ENCODE measurements at places on chromosomes 16 and 17.

DNA sequence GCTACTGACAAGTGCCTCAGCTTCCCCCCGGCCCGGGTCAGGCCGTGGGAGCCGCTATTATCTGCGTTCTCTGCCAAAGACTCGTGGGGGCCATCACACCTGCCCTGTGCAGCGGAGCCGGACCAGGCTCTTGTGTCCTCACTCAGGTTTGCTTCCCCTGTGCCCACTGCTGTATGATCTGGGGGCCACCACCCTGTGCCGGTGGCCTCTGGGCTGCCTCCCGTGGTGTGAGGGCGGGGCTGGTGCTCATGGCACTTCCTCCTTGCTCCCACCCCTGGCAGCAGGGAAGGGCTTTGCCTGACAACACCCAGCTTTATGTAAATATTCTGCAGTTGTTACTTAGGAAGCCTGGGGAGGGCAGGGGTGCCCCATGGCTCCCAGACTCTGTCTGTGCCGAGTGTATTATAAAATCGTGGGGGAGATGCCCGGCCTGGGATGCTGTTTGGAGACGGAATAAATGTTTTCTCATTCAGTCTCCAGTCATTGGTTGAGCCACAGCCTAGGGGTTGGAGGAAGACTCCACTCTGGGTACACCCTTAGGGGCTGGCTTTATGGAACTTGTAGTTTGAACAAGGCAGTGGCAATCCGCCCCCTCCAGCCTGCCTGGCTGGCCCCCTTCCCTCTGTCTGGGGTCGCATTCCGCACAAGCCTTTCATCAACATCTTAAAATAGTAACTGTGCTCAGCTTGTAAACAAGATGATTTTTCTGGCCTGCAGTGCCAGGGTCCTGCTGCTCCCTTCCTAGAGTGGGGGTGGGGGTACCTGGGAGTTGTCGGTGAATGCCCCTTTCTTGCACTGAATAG is 4.1 kb downstream of the SYNGR2 start:
- no peak for DNase-seq

GRCh38 chr16:30784215-30784614 is 2.8 kb downstream of the ZNF629 start:
- DNase-seq, result no peak

DNA sequence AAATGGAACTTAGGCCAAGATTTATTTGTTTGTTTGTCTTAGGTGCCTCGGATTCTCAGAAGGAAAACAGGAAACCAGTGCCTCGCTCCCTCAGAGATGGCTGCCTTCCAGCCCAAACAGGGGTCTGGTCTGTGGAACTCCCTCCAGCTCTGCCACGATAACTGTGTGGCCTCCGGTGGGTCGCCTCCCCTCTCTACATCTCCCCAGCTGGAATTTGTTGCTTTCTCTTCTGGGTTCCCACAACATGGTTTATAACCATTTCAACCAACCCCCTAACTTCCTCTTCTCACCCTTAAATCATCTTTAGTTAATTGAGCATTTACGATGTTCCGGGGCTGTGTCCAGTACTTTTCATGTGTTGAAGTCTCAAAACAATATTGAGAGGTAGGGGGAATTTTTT is 30.9 kb upstream of the PLLP start:
- no peak for DNase-seq

DNA sequence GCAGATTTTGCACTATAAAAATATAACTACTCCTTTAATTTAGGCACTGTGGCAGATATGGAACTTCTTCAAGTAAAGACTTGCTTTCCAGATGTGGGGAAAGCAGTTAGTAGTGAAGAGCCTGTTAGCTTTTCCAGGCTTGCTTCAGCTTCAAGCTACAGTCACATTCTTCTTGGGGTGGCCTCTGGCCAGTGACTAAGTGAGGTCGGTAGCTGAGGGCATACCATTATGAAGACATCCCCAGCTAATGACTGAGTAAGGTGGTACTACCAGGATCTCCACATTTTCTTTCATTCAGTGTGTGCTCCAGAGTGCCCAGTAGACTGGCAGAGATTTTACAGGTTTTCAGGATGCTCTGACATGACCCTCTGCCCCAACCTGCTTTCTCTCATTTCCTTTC is 167.1 kb upstream of the KIF2B start:
- DNase-seq, result no peak

- no peak for DNase-seq
Observed at GRCh38 chr17:65536573-65537342, 24.7 kb downstream of the AXIN2 start.

DNA sequence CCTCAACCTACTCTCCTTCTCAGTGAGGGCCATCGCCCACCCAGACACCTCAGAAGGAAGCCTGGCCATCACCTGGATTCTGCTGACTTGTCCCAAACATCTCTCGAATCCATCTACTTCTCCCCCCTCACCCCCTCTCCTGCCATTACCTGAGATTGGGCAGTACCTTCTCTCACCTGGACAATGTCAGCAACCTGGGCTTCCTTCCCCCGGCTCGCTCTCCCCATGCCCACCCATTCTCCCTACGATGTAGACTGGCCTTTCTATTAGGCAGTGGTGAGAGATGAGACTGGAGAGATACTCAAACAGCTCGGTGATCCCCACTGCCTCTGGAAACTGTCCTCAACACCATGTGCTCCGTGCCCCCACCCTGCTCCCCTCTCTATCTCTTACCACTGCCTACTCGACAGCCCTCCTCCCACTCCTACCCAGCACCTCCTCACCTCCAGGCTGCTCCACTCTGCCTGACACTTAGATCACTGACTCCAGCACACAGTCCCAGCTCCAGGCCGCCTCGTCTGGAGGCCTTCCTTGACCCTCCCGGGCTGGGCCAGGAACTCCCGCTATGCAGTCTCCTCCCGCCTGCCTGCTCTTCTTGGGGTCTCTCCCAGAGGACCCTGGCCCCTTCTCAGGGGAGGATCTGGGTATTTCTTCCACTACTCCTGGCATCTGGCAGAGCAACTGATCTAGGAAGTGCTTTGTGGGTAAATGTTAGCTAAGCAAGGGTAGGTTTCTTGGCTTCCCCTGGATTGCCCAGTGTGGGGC is 235.8 kb upstream of the NLRP1 start:
- no peak for DNase-seq

DNA sequence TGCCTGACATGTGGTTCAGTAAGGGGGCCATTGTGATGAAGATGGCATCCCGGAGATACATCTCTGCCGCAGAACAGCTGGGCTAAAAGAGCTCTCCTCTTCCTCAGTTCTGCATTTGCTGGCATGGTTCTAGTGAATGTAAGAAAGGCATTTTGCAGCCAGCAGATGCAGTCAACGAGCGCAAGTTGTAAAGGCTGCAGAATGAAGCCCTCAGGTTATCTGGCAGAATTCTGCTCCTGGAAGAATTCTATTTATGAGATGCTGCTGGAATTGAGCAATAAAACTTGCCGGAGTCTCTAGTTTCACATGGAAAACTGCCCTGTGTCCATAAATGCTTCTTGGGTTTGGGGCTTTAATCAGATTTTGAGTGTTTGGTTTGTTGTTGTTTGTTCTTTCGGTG is 176.8 kb upstream of the HSBP1 start:
- no peak for DNase-seq

GRCh38 chr17:17983376-17983775 is 10.7 kb downstream of the DRC3 start:
- DNase-seq, result no peak

DNA sequence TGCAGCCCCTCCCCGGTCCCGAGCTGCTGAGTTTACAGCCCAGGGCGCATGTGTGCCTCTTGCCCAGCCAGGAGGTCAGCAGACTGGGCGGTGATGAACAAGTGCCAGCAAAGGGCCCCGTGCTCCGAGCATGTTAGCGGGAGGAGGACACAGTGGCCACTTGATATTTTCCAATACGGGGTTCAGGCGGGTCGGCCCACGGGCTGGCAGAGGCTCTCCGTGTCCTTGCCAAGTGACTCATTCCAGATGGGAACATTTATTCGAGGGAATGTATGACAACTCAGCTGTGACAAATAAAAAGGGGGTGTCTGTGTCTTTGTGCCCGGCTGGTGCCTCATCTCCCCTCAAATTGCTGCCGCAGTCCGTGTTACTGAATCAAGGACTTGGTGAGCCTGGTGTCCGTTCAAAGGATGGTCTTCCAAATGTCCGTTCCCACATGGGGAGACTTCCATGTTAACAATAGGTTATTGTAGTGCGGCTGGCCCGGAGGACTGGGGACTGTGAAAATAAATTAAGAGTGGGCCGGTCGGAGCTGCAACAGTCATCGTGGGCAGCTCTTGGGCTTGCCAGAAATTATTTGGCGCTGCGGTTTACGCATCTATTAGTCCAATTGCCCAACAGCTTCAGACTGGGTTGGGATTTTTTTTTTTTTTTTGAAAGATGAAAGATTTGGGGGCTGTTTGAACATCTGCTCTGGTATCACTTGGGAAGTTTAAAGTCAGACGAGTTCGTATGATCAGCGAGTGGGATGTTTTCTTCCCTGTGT is 174.0 kb upstream of the CIBAR2 start:
- no peak for DNase-seq

GRCh38 chr16:24165273-24165672 is 90.9 kb upstream of the CACNG3 start:
- no peak for DNase-seq

DNA sequence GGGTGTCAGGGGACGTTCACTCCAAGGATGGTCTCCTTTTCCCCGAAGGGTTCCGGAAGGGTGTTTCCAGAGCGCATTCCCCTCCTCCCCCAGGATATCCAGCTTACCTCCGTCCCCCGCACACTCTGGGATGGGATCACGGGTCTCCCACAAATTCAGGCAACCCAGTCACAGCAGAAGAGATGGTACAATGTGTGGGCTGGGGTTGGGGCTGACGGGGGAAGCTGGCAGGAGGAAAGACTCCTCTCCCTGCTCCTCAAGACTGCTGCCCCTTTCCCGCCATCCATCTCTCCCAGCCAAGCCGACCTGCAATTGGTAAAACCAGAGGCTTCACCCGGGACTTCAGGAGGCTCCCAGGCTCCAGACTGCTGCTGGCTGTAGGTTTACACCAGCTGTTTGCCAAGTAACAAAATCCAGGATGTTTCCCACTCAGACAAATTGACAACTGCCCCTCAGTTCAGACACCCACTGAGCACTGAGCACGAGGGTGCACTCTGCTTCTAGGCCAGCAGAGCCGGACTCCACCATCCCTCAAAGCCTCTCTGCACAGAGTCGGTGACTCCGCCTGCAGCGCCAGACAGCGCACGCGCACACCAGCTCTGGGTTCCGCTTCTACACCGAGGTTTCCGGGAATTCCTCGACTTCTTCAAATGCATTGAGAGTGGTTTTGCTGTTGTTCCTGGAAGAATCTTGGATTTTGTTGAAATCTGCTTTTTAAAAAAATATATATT is 37.7 kb downstream of the ASPA start:
- DNase-seq, result no peak

- DNase-seq, result no peak
Observed at GRCh38 chr16:57950382-57950781, 20.5 kb downstream of the CNGB1 start.

DNA sequence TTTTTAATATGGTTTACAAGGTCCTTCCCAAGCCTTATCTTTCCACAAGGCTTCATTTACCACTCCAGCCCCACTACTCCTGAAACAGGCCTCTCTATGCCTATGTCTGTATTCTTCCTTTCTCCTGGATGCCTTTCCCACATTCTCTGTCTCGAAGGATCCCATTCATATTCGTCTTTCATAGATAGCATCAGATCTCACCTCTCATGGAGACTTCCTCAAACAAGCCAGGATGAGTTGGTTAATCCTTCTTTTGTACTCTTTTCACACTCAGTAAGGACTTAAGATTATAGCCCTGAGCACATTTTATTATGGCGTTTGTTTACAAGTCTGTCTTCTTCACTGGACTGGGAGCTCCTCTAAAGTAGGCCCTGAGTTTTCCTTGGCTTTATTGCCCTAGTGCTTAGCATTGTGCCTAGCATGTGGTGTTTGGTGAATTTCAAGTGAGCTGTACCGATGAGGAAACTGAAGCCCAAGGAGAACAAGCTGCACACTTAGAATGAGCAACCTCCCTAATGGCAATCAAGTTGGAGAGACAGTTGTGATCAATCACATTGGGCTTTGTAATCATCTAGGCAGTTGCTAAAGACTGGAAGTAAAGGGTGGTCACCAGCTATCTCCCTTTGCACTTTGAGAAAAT is 10.0 kb upstream of the TBX4 start:
- no peak for DNase-seq

- no peak for DNase-seq
Observed at GRCh38 chr16:4700997-4701743, 7.8 kb downstream of the NUDT16L1 start.

DNA sequence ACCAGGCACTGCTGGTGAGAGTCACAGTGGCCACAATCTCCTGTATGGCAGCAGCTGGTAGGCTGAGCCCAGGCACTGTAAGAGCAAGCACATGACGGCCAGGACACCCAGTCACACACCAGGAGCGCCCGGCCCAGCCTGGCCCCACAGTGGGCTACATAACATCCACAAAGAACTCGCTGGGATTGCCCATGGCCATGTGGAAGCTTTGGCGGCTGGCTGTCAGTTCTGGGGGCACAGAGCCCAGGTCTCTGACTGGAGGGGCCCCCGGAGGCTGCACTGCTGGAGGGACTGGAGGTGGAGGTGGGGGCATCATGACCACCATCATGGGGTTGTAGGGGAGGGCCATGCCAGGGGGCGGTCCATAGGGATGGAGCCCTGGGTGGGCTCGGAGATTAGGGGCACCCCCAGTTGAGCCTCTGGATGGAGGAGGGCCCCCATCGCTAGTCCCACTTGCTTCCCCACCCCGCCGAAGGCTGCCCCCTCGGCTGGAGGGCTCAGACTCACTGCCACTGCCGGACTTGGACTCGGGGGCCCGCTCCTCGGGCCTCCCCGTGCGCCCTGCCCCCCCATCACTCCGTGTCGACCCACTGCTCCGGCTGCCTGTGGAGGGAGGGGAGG is 6.1 kb downstream of the ACADVL start:
- DNase-seq, result no peak

- DNase-seq, result no peak
Observed at GRCh38 chr17:67080804-67081203, 36.5 kb downstream of the CACNG1 start.

- DNase-seq, result no peak
Observed at GRCh38 chr17:9443811-9444210, 131.8 kb downstream of the STX8 start.

- no peak for DNase-seq
Observed at GRCh38 chr16:8703693-8704092, 29.3 kb downstream of the ABAT start.

DNA sequence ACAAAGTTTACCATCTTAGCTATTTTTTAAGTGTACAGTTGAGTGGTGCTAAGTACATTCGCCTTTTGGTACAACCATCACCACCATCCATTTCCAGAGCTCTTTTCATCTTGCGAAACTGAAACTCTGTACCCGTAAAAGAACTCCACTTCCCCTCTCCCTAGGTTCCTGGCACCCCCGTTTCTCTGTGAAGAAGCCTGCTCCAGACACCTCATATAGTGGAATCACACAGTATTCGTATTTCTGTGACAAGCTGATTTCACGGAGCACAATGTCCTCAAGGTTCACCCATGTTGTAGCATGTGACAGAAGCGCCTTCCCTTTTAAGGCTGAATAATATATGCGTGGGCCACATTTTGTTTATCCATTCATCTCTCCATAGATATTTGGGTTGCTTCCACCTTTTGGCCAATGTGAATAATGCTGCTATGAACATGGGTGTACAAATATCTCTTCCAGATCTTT is 54.2 kb upstream of the MAP3K14 start:
- DNase-seq, result no peak

Data from activated T-helper 1 cell treated with anti-CD3 and anti-CD28 coated beads, Interleukin-2, amount 50 U/mL, for 16 hours (primary cell).